ENCODE measurements at places on chromosomes 12 and 14. TPM values are rescaled to one million over a fixed set of nuclear protein-coding genes. Genes with fewer than 3 reads are reported as not detected.
A peak's percentile ranks its signal among the peaks of the same experiment; 100 is the strongest.

KIF5A gene
- total RNA-seq = 0.12 TPM

MORN3 gene
- total RNA-seq = 0.35 TPM

MFAP5 gene
- 104 TPM for total RNA-seq

MNAT1 gene
- 29.7 TPM for total RNA-seq

KRT72 gene
- not detected for total RNA-seq

PEBP1 gene
- total RNA-seq = 539 TPM

DNA sequence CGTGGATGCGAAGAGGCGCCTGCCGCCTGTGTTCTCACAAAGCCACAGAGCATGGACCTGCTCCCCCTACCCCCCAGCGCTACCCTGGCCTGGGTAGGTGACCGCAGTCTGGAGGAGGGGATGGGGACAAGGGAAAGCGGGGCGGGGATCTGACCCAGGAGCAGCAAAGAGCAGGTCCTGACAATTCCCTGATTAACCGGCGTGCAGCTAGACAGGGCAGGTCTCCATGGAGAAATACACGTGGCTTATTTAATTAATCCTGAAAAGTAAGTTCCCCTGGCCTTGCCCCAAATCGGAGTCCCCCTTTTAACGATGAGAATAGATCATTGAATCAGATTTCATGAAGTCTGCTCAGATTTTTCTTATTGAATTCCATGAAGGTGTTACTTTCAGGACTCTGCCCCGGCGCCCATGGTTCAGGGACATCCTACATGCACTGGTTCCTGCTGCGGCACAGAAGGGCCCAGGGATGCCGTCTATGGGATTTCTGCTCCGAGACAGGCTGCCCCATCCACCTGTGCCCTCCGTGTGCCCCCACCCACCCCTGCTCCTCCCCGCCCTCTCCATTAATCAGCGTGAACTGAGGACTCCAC is 251.0 kb upstream of the SFSWAP start:
- DNase-seq = no peak

DNA sequence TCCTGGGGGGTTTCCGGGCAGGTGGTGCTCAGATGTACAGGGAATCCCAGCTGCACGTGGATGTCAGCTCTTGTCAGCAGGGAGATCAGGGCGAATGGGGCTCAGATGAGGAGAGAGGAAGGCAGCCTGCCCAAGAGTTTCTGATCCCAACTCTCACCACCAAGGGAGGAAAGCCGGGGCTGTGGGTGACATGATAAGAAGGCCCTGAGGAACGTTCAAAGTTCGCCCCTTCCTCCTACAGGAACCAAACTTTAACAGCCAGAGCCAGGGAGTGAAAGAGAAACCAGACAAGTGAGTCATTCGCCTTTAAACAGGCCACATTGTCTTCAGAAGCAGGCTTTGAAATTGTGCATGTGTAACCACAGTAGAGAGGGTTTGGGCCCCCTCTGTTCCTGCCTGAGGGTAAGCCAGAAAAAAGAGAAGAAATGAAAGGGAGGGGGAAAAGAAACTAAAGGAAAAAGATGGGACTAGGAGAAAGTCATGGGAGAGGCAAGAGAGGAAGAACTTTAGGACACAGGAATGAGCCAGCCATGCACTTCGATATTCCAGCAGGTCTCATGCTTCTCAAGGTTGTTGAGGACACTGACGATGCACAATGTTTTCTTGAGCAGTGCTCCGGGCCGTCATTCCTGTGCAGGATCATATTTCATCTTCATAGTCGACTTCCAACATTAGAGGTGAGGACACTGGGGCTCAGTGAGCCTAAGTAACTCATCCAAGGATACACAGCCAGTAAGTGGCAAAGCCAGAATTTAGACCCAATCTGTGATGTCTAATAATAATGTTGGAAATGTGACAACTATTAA is 691.4 kb upstream of the TBX3 start:
- DNase-seq = no peak

GRCh38 chr12:100199347-100200149 is 1.1 kb upstream of the ACTR6 start:
- DNase-seq = peak; percentile 63

- DNase-seq = no peak
These were observed 65.9 kb upstream of the WSCD2 start for GRCh38 chr12:108063192-108063591.

- no peak for DNase-seq
These were observed 73.3 kb downstream of the NIN start for GRCh38 chr14:50757702-50758101.

DNA sequence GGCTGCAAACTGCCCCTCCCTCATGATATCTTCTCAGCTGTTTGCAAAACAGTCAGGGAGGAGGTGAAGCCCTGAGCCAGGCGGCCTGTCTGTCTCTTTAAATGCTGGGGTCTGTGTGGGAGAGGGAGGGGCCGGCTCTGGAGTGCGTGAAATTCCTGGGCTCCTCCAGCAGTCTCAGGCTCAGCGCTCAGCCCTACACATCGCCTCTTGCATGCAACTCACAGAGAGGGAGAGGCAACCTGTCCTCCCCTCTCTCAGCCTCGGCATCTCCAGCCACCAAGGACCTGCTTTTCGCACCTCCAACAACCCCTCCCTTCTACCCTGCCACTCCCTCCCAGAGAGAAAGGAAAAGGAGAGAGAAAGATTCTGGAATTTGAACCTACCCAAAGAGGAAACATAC is at the start of gene NRXN3:
NRXN3 (plus strand) TSS at position 171 of the 400 bp plus-strand sequence. CDS start 72,721 bp downstream, outside the sequence.
- no peak for DNase-seq

DNA sequence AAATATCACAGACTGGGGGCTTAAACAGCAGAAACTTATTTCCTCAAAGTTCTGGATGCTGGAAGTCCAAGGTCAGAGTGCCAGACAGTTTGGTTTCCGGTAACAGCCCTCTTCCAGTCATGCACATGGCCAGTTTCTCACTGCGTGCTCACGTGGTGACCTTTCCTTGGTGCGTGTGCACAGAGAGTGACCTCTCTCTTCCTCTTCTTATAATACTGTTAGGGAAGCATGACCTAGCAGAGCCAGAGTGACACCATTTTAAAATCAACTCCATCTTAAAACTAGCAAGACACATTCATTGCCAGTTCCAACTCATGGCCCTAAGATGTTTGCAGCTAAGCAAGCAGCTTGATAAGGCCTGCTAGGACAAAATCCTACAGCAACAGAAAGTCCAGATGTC is 221.5 kb upstream of the DAAM1 start:
- DNase-seq = no peak

DNA sequence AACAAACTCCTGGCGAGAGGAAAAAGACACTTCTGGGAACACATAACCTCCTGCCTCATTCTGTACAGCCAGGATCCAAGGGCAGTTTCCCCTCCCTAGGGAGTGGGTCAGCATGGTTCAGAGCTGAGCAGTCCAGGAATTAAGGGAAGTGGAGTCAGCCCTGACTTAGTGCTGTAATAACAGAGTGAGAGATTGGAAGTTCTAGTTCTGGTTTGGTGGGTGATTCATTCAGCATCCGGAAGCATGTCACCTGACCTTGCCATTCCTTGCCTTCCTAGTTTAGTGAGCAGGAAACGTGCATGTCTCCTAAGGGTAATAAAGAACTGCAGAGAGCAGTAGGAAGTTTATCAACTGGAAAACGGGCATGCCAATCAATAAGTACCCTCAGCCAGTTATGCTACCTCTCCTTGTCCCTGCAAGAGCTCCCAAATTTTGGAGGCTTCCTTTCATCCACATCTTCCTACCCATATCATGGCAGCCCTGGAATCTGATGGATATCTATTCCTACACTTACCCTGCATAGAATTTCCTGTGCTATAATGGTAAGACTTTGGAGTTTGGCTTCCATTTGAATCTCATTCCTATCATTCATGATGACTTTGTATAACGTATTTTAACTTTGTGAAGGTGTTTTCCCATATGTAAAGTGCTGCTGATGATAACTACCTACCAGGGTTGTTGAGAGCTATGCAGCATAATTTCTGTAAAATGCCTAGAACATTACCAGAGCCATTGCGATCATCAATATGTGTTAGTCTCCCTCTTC is 28.5 kb upstream of the MAGOHB start:
- DNase-seq = no peak

GRCh38 chr14:92495027-92495426 is 18.6 kb upstream of the RIN3 start:
- DNase-seq = no peak

DNA sequence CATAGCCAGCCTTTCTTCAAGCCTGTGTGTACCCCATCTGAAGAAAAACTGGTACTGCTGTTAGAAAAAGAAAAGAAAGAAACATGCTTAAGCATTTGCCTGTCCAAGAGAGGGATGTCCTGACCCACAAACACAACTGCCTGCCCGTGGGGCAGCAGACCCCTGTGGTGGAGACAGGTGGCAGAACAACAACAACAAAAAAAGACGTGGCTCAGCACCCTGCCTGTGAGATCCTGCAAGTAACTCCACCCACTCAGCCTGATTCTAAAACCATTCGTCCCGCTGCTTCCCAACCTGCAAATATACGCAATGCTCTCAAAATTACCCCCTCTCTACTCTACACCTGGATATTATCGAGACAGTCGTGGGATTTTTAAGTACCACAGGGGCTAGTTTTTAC is 64.9 kb upstream of the ZDHHC17 start:
- DNase-seq = no peak

DNA sequence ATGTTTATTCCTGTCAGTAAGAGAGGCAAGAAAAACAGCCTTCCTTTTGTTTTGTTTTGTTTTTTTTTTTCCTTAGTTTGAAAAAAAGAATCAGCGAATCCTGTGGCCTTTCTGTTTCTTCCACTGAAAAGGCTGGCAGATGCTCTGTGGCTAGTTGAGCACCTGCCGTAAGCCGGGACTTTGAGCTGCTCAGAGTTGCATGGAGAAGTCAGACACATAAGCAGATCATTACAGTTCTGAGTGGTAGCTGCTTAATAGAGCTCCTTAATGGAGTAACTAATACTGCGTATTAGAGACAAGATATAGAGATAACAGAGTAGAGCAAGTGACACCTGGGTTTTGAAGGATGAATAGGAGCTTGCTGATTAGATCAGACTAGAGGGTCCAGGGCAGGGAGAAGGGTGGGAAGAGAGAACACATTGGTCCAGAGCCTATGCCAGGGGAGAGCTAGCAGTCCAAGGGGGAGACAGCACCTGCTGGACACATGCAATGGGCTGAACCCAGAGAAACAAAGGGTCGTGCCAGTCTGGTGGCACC is 129.4 kb downstream of the TSPAN9 start:
- DNase-seq = no peak

DNA sequence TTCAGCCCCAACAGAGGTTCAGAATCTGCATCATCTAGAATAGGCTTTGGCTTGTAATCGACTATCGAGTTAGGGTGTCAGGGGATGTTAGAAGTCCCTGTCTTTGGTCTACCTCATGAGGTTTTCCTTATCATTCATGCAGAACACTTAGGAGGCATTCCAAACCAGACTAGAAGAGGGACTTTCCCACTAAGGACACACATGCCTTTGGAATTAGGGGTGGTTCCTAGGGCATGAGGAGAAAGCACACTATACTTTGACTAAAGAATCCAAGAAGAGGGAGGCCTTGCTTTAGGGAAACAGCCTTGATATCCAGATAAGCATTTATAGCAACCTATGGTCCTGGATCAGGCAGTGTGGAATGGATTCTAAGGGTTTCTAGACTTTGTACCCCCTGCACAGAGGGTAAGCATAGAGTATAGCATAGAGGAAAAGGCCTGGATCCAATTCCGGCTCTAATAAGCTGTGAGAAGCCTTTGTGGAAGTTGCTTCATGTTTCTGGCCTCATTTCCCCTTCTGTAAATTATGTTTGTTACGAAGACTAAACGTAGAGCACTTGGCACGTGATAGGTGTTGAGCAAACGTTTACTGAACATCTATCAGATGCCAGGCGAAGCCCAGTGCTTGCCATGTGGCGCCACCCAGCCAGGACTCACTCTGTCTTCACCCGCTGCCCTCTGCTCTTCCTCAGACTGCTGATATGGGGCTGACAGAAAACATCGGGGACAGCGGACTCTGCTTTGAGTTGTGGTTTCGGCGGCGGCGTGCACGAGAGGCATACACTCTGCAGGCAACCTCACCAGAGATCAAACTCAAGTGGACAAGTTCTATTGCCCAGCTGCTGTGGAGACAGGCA is 13.2 kb downstream of the ZNF219 start:
- DNase-seq = no peak

- DNase-seq = peak; percentile 84
These were observed 4.4 kb upstream of the TNFAIP2 start for GRCh38 chr14:103118663-103119404.

DNA sequence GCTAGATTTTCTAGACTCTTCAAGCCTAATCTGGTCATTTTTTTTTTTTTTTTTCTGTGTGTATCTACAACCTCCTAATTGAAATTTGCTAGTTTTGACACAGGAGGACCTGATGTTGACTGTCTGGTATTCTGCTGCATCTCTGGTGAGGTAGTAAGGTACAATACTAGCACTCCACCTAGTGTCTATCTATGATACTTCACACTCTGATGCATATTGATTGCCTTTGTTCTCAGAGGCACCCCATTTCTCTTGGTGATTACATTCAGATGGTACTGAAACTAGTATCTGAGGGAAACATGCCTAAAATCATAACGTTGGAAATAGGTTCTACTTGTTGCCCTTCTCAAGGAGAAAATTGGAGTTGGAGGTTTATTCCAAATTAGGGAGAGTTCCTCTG is 930.5 kb upstream of the NOVA1 start:
- no peak for DNase-seq

DNA sequence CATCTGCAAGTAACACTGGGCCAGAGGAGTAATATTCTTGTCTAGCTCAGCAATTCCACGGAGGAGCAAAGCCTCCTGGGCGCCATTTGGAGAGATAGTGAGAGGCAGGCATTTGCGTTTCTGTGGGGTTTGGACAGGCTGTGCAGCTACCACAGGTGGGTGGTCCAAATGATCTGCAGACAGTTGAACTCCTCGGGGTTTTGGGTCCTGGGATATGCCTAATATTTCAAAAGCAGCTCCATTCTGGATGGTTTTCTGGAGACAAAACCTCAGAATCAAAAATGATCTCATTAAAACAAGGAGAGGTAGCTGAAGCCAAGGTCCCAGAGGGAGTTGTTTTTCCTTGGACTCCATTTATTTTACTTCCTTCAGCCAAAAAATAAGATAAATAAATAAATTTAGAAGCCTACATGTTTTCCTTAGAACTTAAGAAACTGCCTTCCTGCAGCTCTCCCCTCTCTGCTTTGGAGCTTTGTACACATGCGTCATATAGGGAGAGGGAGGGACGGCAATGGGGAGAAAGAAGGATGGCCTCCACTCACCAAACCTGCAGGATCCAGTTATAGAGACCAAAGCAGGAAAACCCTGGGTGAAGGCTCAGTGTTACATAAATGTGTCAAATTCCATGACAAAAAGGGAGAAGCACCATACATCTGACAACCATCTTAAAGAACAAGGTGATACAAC is 227.3 kb upstream of the DAAM1 start:
- no peak for DNase-seq

DNA sequence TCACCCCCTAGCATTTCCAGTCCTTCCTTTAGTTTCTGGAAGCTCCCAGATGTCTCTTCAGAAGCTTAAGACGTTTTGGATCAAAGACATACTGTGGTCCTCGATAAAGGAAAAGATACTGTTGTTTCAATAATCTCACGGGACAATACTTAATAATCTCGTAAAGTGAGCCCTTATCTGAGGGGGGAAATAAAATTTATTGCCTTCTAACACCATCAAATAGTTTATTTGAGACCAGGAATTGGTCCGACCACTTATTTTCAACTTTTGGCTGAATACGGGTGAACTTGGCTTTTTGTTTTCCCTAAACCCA is 640 bp upstream of the G2E3 start:
- no peak for DNase-seq

GRCh38 chr12:92803903-92804302 is 101.1 kb downstream of the PLEKHG7 start:
- DNase-seq = no peak

Data from right atrium auricular region (tissue), 2 donors.